ENCODE measurements at places on chromosomes 12 and 14. TPM values are rescaled to one million over a fixed set of nuclear protein-coding genes. Genes with fewer than 3 reads are reported as not detected.
A peak's percentile ranks its signal among the peaks of the same experiment; 100 is the strongest.

GRCh38 chr14:105882626-105883025 is 356.2 kb downstream of the TMEM121 start:
- no peak for DNase-seq

- DNase-seq = no peak
These were observed 81.6 kb downstream of the MYF5 start for GRCh38 chr12:80798281-80798680.

Gene SLC6A13
- 45.9 TPM for total RNA-seq

GRCh38 chr12:131333621-131334440 is 377.1 kb upstream of the SFSWAP start:
- DNase-seq = no peak

Gene ETV6
- total RNA-seq = 4.8 TPM

Gene MYRFL
- 0.91 TPM for total RNA-seq

Gene LGR5
- total RNA-seq = 0.91 TPM

GRCh38 chr14:105083926-105084685 is 18.9 kb upstream of the GPR132 start:
- DNase-seq = no peak

GRCh38 chr12:12180575-12180974 is 86.3 kb downstream of the LRP6 start:
- no peak for DNase-seq

- no peak for DNase-seq
These were observed 27.4 kb upstream of the DDHD1 start for GRCh38 chr14:53180272-53181221.

Gene SERPINA10
- total RNA-seq = not detected

Gene RNASE7
- total RNA-seq = not detected

GRCh38 chr12:119692997-119693396 is 25.1 kb downstream of the PRKAB1 start:
- no peak for DNase-seq

GRCh38 chr12:120733574-120733973 is 7.9 kb downstream of the ACADS start:
- no peak for DNase-seq

- DNase-seq = no peak
These were observed 65.1 kb upstream of the GPHB5 start for GRCh38 chr14:63383776-63384367.

Gene GPRC5D
- total RNA-seq = not detected

DNA sequence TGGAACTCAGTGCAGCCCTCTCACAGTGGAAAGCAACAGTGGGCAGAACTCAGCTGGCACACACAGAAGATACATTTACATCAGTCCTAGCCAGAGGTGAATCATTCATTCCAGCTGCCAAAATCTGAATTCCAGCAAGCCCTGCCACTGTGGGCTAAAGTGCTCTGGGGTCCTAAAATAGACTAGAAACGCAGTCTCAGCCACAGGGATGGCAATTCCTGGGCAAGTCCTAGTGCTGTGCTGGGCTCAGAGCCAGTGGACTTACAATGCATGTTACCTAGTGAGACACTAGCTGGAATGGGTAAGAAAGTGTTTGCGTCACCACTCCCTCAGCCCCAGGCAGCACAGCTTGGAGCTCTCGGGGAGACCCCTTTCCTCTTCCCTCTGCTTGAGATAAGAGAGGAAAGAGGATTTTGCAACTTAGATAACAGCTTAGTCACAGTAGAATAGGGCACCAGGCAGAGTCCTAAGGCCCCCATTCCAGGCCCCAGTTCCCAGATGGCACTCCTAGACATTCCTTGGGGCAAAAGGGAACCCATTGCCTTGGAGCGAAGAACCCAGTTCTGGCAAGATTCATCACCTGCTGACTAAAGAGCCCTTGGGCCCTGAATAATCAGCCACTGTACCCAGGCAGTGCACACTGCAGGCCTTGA is 592.9 kb downstream of the FSCB start:
- DNase-seq = no peak

Gene SMIM41
- total RNA-seq = 0.18 TPM

DNA sequence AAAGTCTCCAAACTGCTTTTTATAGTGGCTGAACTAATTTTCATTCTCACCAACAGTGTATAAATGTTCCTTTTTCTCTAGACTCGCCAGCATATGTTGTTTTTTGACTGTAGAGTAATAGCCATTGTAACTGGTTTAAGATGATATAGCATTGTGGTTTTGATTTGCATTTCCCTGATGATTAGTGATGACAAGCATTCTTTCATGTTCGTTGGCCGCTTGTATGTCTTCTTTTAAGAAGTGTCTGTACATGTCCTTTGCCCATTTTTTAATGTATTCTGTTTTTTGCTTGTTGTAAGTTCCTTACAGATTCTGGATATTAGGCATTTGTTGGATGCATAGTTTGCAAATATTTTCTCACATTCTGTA is 404.9 kb downstream of the FLRT2 start:
- DNase-seq = no peak

- DNase-seq = peak; percentile 69
These were observed 30.7 kb downstream of the TMEM229B start for GRCh38 chr14:67457782-67458181.

DNA sequence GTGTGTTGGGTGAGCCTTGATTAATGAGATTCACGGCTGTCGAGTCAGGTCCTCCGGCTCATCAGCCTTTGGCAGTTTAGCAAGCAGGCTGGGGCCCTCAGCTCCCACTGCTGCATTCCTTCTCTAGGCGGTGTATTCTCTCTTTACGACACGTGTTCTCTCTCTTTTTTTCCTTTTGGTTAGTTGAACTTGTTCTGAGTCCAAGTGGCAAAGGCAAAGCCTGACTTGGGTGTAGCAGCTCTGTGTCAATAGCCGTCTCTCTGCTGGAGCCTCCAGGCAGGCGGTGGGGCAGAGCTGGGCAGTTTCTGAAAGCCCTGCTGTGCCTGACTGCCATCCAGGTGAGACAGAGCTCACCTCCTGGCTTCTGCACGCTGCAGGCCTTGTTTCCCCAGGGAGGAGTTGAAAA is 46.6 kb downstream of the SUSD6 start:
- DNase-seq = no peak

DNA sequence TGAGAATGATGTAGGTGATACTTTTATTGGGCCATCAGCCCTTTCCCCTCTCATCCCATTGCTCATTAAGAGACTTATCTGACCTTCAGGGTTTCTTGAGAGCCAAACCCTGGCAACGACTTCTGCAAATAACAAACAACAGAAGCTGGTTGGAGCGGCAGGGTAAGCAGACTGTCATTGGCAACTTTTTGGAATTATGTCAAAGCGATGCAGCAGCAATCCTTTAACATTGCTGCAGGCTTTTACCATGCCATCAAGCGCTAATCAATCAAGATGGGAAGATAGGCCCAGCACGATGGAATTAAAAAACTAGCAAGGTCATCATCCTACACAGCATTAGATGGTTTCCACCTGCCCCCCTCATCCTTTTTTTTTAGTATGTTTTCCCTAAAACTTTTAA is 406.1 kb upstream of the PDE3A start:
- DNase-seq = no peak

DNA sequence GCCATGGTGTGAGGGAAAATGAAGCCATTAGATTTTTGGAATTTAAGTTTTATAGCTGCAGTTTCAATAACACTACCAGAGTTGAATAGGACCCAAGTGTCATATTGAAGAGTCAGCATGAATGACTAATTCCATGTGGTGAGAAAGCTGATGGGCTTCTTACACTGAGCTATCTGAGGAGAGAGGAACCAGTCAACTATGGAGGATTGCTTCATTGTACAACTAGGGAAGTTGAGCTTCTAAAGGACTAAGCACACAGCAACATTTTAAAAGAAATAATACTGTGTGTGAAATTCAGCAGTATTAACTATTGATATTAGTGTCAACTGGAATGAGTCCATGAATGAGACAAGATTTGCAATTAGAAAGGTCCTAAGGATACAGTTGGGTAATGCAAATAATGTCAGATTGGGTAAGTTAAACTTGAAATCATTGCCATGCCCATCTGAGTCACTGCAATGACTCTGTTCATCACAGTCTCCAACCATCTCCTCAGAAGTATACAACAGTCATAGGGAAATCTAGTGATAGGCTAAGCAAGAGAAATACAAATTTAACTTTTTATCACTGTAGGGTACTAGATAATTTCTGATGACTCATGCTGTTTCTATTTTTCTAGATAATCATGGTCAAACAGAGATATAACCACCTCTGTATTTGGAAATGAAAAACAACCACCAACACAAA is 394.2 kb downstream of the FSCB start:
- no peak for DNase-seq

DNA sequence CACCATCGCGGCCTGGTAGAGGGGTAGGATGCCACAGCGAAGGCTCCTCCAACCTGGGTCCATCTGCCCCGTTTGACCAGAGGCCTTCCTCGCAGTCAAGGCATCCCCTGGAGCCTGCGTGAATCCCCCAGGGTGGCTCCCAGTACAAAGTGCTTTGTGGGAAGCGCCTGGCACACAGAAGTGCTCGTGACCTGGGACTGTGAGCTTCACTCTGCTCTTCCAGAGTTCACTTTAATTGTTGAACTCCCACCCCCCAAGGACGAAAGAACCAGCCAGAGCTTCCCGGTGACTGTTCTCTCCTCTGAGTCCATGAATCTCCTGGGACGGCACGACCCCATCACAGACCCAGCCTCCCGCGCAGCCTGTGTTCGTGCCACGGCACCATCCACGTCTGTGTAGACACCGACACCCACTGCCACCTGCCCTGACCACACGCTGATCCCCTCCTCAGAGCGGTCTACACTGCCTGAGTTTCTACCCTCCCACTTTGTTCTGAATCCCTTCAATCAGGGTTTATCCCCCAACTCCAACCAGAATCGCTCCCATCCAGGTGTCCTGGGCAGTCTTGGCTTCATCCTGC is 15.9 kb downstream of the P2RX2 start:
- no peak for DNase-seq

GRCh38 chr12:237026-237815 is 23.3 kb upstream of the SLC6A12 start:
- DNase-seq = no peak

DNA sequence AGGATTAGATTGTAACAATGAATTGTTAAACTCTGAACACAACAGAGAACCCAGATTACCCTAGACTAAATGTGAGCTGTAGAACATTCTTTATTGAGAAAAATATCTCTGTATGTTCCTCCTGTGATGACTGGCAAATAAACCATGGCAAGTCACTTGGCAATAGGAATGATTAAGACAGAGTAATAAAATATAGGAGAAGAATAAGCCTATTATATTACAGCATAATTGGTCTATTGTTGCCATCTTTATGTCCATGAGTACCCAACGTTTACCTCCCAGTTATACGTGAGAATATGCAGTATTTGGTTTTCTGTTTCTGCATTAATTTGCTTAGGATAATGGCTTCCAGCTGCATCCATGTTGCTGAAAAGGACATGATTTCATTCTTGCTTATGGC is 211.2 kb upstream of the AVPR1A start:
- no peak for DNase-seq

DNA sequence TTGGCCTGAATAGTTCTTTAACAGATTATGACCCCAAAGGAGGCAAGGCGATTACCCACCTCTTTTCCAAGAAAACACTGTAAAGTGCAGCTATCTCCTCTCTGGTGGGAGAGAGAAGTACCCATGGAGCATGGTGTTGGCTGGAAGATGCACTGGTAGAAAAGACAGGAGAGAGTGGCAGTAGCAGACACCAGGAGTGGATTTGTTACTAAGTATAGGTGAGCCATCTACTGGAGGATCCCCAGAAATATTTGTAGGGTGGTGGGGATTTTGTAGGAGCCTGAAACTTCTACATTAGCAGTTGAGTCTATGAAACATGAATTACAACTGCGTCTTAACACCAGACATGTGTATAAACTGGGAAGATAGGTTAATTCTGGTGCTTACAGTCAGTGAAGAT is 148.0 kb downstream of the SLC38A4 start:
- peak; percentile 10 for DNase-seq

Gene PSMB11
- not detected for total RNA-seq

DNA sequence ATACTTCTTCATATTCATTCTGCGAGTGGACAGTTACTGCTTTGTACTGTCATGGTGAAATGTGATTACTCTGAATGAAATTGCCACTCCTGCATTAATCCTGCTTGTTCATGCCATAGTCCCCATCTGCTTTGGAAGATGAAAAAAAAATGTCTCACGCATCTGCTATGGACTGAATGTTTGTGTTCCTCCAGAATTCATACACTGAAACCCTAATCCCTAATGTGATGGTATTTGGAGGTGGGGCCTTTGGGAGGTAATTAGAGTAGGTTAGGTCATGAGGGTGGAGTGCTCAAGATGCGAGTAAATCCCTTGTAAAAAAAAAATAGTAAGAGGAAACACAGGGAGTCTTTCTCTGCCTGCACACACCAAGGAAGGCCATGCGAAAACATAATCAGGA is 427.2 kb downstream of the TMTC2 start:
- no peak for DNase-seq

- no peak for DNase-seq
These were observed 390.7 kb downstream of the C12orf75 start for GRCh38 chr12:105721051-105721825.

- no peak for DNase-seq
These were observed 42.1 kb upstream of the CFAP54 start for GRCh38 chr12:96447256-96447655.

DNA sequence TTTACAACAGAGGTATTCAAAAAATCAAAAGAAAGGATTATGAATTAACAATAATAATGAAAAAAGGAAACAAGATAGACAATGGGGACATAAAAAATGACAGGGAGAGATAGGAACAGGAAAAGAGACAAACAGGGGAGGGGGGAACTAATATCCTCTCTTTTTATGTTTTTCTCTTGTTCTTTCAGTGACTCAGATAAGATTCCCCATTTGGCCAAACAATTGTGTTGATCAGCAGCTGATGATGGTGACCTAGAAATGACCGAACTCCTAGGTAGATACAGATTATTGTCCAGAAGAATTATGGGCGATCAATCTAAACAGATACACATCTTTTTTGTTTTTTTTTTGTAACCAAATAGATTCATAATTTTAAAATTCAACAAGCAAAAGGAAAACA is 1277.2 kb upstream of the FLRT2 start:
- no peak for DNase-seq

Data from cerebellum (tissue), 4 donors.